ENCODE measurements at places on chromosomes 5 and 9.

DNA sequence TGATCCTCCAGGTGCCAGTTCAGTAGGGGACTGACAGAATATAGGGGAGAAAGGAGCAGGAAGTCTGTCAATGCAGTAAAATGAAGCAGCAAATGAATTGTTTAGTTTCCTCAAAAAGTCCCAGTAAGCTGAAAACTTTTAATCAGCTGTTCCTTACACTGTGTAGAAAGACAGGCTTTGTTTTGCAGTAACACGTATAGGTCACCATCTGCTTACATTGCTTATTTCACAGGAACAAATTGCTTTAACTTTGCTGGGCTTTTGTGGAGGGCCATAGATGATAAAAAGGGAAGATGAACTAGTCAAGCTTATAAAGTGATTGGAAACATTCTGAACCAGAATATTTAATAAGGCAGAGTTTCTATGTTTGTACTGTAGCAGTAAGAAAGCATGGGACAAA is 331.3 kb upstream of the RFX3 start:
- no peak for DNase-seq

- DNase-seq, result no peak
Measured at GRCh38 chr5:115873392-115873791, 31.7 kb downstream of the AP3S1 start.

GRCh38 chr9:33445389-33446239 is 1.8 kb downstream of the AQP3 start:
- no peak for DNase-seq

GRCh38 chr5:116454417-116454927 is 120.2 kb downstream of the SEMA6A start:
- no peak for DNase-seq

GRCh38 chr9:70948744-70949143 is 172.7 kb downstream of the TRPM3 start:
- DNase-seq, result no peak

- DNase-seq, result no peak
Measured at GRCh38 chr5:56095579-56096102, 100.9 kb upstream of the IL6ST start.

- no peak for DNase-seq
Measured at GRCh38 chr9:133958756-133959155, 33.4 kb downstream of the VAV2 start.

- DNase-seq, result no peak
Measured at GRCh38 chr5:126002222-126002897, 420.8 kb upstream of the GRAMD2B start.

DNA sequence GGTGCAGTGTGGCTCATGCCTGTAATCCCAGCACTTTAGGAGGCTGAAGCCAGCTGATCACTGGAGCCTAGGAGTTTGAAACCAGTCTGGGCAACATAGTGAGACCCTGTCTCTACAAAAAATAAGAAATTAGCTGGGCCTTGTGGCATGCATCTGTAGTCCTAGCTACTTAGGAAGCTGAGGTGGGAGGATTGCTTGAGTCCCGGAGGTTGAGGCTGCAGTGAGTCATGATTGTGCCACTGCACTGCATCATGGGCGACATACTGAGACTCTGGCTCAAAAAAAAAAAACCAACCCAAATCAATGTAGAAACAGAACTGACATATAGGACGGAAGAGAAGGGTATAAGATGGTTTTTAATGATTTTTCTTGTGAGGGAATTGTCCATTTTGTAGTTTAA is 27.7 kb downstream of the G3BP1 start:
- DNase-seq, result no peak

DNA sequence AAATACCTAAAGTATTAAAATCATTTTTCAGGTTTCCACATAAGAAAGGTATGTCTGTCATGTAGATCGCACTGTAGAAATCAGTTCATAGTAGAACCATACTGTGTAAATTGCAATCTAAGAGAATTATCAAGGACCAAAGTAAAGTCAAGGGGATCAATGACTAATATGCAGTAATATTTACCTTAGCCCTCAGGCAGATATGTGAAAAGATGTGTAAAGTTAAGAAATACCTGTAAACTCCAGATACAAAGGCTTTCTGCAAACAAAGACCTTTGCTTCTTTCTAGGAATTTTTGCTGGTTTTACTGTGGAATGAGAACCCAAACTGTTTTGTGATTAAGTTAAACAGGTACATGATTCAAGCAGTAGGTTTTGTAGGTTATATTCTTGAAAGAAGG is 11.6 kb downstream of the POLK start:
- no peak for DNase-seq

- DNase-seq, result no peak
Measured at GRCh38 chr5:82424211-82424610, 146.1 kb upstream of the RPS23 start.

DNA sequence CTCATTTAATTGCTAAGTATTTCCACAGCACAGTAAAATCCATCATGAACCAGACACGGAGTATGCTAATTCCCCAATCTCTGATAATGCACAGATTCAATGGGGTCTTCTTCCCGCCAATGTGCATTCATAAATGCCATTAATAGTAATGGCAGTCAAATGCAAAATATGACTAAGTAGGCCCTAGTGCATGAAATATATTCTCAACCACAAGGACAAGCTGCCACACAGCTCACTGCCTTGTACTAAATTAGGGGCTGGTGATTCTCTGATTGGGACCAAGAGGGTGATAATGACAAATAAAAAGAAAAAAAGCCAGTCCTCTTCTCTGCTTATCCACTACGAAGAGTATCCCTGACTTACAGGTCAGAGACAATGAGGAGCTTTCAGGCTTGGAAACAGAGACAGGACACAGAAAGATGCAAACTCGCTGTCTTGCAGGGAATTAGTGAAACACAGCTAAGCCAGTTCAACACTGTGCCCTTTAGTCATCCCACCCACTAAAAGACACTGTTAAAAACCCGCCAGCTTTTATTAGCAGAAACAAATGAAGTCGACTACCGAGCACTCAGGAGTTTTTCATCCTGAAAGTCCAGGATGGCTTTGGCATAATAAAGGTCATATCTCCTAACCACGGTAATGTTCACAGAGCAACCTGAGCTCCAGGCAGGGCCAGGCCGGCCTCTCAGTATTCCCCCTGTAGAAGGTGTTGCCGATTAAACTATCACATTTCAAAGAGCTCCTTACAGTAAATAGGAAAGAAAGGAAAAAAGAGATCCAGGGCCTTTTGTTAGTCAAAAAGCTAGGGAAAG is 148.1 kb downstream of the EBF1 start:
- no peak for DNase-seq

DNA sequence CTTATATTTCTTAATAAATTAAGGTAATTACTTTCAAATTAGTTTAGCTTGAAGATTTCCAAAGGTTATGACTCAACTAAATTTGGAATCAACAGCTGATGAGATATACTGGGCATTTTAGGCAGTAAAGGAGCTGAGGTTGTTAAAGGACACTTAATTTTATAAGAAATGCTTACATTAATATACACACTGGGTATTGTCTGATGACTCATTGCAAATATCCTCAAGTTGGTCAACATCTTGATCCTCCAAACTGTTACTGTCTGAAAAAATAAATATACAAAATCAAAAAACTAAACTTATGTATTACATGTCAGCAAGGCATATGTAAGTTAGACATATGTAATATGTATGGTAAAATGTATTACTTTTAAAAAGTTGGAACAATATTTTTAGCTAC is 3.4 kb downstream of the GFM2 start:
- no peak for DNase-seq

- DNase-seq, result no peak
Measured at GRCh38 chr9:81595887-81596543, 93.3 kb downstream of the TLE1 start.

- no peak for DNase-seq
Measured at GRCh38 chr5:154498994-154499393, 21.0 kb upstream of the HAND1 start.

GRCh38 chr5:18270635-18271338 is 636.5 kb downstream of the TAF11L14 start:
- no peak for DNase-seq

- DNase-seq, result no peak
Measured at GRCh38 chr5:18023986-18024385, 389.7 kb downstream of the TAF11L14 start.

DNA sequence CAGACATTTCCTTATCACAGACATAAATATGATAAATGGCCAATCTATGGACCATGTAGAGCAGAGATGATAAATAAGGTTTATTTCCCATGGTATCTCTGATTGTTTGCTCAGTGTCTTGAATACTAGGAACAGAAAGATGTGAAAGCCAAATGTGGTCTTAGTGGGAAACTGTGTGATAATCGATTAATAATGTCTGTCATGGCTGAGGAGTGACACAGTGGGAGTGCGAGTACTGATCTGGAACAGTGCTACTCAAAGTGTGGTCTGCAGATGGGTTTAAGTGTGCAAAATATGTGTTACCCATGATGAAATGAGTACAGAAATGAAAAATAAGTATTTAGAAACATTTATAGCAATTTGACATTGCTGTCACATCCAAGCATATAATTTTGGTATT is 92.5 kb downstream of the PTTG1 start:
- no peak for DNase-seq

- DNase-seq, result no peak
Measured at GRCh38 chr5:69268899-69269298, 34.2 kb downstream of the CDK7 start.

DNA sequence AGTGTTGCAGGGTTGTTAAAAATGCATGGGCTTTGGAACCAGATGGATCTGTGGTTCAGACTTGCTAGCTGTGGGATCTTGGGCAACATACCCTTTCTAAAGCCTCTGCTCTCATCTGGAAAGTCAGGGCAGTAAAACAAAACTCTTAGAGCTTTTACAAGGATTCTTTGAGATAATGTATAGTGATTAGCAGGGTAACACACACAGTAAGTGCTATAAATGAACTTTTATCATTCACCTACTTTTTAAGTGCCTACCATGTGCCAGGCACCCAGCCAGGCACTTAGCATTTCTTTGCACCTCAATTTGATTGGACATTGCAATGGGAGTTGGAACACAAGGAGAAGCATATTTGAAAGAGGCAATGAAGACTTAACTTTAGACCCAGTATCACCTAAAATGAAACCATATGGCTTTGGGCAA is 208.6 kb upstream of the PAPPA start:
- no peak for DNase-seq

DNA sequence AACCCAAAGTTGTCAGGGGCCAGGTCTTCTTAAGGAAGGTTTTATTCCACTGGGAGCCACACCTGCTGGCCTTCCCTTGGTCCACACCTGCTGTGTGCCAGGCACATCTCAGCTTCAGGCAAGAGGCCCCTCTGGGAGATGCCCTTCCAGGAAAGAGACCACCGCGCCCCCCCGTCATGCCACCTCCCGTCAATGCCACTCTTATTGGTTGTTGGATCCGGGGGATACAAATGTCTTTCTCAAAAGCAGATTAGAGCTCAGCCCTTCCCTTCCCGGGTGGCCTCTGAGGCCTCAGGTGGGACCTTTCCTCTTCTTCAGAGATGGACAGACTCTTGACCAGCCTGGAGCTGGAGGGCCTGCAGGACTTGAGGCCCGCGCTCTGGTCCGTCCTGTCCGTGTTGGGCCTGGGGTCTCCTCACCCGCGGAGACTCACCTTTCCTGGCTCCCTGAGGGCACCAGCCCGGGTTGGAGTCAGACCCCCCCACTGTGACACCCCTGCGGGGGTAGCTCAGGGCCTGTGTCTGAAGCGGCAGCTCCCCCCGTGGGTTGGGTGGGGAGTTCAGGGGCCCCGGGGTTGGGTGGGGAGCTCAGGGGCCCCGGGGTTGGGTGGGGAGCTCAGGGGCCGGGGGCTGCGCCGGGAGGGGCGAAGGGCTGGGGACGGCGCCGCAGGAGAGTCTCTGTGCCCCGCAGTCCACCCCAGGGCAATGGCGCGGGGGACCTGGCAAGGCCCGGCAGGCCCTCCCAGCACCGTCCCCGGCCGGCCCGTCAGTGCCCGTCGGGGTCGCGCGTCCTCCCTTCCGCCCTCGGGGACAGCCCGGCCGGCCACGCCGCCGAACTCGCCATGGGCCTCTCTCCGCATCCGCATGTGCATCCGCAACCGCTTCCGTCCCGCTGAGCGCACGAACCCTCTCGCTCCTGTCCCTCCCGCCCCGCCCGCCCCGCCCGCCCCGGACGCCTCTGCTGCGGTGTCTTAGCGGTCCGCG is 3.7 kb upstream of the SLC9A3 start:
- no peak for DNase-seq

DNA sequence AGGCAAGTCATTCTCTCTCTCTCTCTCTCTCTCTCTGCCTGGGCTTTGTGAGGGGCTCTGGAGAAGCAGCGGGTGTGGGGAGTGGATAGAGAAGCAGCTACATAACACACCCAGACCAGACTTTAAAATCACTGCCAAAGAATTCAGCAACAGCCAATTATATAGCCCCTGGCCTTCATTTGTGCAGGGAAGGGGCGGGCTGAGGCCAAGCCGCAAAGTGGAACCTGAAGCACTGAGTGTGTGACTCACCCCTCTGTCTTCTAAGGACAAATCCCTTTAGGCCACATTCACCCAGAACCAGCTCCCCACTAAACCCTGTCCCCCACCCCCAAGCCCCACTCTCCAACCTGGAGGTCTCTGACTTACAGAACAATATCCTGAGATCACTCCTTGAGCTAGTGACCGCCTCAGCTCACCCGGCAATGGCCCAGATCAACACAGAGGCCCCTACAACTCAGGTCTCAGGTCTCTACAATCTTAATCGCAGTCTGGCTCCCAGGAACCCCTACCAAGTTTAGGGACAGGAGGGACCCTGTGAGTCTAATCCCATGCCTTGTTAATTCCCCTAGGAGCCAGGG is 6.0 kb downstream of the B4GALT1 start:
- DNase-seq, result no peak

DNA sequence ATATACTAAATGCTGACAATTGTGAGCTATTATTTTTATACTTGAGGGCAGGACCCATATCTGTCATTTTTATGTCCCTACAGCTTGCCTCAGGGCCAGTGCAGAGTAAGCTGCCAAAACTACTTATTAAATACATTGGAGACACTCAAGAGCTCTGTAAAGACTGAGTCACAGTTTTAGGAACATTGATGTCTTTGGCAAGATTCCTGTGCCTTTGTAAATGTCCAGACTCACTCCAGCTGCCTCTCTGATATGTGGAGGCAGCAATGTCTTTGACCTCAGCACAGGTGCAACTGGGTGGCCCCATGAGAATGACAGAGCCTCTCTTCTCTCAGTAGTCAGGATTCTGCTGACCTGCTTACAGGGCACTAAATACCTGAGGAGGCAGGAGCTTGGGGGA is 363.2 kb downstream of the OSTF1 start:
- no peak for DNase-seq

- DNase-seq, result no peak
Measured at GRCh38 chr9:75063556-75064305, 24.2 kb downstream of the NMRK1 start.

- no peak for DNase-seq
Measured at GRCh38 chr5:127645300-127645726, 3.6 kb upstream of the CTXN3 start.

GRCh38 chr5:854217-854616 is 3.4 kb upstream of the ZDHHC11 start:
- DNase-seq, result no peak

GRCh38 chr9:116705531-116705930 is 18.4 kb downstream of the TRIM32 start:
- no peak for DNase-seq

All from activated CD4-positive, CD25-positive, alpha-beta regulatory T cell (primary cell).